Umbilical cord (tissue), 2 donors: ENCODE measurements at places on chromosomes 4 and X. TPM values are rescaled to one million over a fixed set of nuclear protein-coding genes. Genes with fewer than 3 reads are reported as not detected.

- DNase-seq: no peak
These were observed 5.7 kb downstream of the CITED1 start for GRCh38 chrX:72299891-72300630.

GRCh38 chr4:72602396-72603376 lies 33.7 kb upstream of the ADAMTS3 start:
- DNase-seq: peak; percentile 9

DNA sequence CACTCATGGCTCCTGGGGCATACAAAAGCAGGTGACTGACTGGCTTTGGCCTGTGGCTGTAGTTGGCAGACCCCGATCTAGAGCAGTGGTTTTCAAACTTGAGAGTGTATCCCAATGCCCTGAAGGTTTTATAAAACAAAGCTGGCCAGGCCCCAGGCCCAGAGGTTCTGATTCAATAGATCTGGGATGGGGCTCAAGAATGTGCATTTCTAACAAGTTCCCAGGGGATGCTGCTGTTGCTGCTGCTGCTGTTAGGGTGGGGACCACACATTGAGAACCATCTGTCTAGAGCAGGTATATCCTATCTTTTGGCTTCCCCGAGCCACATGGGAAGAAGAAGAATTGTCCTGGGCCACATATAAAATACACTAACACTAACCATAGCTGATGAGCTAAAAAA lies 7.3 kb downstream of the AIFM1 start:
- no peak for DNase-seq

DNA sequence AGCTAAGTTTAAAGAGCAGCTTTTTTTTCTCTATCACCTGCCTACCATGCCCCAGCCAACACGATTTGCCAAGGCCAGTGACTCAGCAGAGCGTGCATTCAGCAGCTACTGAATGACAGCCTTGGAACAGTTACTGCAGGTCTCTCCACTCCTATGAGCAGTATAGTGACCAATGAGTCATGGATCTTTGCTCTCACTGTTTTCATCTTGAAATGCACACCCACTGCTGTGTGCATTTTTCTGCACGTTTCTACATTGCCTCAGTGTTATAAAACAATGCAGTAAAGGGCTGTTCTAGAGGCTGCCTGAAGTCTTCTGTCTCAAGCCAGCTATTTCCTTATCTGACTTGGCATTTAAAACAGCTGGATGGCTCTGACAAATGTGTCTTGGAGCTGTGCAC lies 66.0 kb upstream of the C4orf54 start:
- peak; percentile 37 for DNase-seq

- no peak for DNase-seq
These were observed 7.4 kb downstream of the BDH2 start for GRCh38 chr4:103092245-103092644.

DNA sequence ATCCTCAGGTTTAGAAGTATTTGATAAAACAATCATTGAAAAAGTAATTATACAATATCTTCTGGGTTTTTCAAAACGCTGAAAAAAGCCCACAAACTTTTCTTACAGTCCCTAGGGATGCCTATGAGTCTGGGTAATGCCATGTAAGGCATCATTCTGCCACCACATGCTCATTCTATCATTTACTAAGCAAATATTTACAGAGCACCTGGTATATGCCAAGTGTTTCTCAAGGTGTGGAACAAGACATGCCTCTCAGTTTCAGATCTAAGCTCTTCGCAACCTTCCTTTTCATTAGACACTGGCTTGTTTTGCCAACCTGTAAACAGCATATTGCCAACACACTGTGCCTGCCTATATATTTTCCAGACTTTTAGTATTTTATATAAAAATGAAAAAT lies 17.7 kb downstream of the MID1 start:
- no peak for DNase-seq

DNA sequence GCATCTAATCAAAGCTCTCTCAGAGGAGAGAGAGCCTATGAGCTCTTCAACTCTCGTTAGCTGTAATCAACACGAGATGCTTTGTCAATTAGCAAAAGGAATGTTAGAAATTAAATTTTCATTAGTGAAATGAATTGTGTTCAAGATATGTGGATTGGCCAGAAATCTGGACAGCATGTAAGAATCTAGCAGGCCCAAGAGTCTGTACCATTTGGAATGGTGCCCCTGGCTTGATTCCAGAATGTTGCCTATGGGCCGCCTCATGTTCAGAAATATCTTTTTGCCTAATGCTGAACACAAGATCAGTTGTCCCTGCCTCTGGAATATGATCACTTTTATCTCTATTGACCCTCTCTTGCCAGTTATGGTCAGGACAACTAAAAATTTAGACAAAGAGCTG lies 88.2 kb downstream of the RBM46 start:
- no peak for DNase-seq

DNA sequence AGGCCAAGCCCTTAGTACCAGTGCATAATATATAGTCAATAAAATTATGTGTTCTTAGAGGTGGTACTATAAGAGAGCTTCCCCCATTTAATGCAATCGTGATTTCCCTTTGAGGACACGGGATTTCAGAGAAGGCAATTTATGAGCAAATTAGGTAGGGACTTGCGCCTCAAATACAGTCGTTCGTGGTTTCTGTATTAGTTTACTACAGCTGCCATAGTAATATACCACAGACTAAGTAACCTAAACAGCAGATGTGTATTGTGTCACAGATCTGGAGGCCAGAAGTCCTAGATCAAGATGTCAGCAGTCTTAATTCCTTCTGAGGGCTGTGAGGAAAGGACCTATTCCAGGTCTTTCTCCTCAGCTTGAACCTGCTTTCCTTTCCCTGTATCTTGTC lies 1.5 kb upstream of the PUDP start:
- DNase-seq: no peak

- DNase-seq: no peak
These were observed 486.4 kb upstream of the FAT1 start for GRCh38 chr4:187209921-187210613.

DNA sequence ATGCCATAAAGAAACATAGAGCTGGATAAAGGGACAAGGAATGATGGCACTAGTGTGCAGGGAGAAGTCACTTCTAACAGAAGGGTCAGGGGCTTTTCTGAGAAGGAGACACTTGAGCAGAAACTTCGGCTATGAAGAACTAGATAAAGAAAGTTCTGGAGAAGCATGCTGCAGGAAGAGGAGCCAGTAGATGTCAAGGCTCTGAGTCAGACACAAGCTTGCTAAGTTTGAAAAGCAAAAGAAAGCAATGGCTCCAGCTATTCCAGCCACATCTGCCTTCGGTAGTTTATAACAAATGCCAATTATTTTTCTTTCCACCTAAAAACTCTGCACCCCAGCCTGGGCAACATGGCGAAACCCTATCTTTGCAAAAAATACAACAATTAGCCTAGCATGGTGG lies 7.5 kb downstream of the NUDT6 start:
- peak; percentile 23 for DNase-seq

DNA sequence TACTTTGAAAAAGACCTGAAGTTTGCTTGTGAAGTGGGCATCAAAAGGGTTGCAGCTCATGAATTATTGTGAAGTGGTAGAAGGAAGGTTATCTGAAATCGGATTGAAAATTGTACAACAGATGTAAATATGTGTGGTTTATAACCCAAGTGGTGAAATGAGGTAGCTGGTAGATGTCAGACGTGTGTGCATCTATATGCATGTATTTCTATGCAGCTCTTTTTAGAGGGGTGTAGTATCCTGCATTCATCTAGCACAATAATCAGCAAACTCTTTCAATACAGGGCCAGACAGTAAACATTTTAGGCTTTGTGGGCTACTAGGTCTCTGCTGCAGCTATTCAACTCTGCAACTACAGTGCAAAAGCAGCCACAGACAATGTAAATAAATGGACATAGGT lies 9.4 kb downstream of the ATRX start:
- DNase-seq: no peak

GRCh38 chr4:6128221-6128850 lies 72.0 kb downstream of the JAKMIP1 start:
- DNase-seq: no peak

DNA sequence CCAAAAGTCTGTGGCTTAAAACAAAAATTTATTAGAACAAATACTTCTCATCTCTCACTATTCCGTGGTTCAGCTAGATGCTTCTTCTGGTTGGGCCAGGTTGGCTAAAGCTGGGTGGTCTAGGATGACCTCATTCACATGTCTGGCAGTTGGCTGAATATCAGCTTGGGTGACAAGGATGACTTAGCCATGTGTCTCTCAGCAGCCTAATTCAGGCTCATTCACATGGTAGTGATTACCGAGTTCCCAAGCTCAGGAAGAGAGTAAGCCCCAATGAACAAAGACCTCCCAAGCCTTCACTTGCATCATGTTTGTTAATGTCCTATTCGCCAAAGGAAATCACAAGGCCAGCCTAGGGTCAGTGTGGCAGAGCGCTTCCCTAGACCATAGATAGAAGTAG lies 119.4 kb downstream of the FANCB start:
- DNase-seq: no peak

DNA sequence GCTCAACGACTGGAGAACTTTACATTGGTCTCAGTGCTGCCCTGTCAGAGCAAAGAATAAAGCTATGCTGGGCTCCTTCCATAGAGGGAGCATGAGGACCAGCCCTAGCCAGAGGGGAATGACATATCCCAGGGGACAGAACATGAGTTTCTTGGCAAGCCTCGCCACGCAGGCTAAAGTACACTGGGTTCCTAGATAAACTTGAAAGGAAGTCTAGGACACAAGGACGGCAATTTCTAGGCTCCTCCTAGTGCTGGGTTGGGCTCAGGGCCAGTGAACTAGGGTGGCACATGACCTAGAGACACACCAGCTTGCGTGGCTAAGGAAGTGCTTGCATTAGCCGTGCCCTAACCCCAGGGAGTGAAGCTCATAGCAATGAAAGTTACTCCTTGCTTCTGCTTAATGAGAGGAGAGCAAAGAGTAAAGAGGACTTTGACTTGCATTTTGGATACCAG lies 141.0 kb downstream of the MAB21L2 start:
- peak; percentile 29 for DNase-seq

DNA sequence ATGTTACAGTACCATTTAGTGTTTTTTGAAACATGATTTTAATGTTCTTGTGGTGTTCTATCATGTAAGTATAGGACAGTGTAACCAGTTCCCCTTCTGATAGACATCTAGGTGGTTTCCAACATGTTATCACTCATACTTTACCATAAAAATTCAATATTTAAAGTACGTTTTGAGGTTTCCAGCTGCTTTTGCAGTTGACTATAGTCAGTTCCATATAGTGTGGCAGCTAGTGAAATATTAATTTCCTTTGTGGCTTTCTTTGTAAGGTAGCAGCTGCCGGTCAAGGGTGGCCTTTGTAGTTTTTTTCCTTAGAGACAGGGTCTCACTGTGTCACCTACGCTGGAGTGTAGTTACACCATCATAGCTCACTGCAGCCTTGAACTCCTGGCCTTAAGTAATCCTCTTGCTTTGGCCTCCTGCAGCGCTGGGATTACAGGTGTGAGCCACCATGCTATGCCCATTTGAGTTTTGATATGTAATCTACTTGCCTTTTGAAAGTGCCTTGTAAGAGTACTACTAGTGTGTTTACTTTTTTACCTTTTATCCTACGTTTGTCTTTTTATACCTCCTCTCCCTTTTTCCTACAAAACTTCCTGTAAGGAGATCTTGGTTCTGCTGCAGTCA lies 63.0 kb downstream of the ARHGAP10 start:
- no peak for DNase-seq

The ATP8A1 gene
- 14.7 TPM for total RNA-seq

The SEL1L3 gene
- total RNA-seq: 9.1 TPM

The RBMX gene
- 153 TPM for total RNA-seq

The CLDN22 gene
- 0.72 TPM for total RNA-seq

The COX7B2 gene
- not detected for total RNA-seq

The GAGE12H gene
- not detected for total RNA-seq

The ETDA gene
- not detected for total RNA-seq

The APBB2 gene
- 60.2 TPM for total RNA-seq

The VCX3B gene
- not detected for total RNA-seq
